ENCODE measurements at places on chromosomes 1 and 21.

DNA sequence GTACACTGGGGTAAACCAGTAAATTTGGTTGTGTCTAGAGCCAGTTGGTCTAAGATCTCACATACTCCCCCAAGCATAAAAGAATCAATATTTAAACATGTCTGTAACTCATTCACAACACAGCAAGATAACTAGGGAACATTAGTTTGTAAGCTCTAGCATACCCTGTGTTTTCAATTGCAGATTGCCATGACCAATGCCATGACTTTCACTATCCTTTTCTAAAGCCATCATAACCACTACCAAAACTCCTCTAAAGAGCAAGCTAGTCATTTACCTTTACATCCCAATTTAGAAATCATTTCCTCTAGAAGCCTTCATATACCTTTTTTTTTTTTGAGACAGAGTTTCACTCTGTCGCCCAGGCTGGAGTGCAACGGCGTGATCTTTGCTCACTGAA, 56.5 kb upstream of the PLA2G4A start:
- DNase-seq, result no peak

DNA sequence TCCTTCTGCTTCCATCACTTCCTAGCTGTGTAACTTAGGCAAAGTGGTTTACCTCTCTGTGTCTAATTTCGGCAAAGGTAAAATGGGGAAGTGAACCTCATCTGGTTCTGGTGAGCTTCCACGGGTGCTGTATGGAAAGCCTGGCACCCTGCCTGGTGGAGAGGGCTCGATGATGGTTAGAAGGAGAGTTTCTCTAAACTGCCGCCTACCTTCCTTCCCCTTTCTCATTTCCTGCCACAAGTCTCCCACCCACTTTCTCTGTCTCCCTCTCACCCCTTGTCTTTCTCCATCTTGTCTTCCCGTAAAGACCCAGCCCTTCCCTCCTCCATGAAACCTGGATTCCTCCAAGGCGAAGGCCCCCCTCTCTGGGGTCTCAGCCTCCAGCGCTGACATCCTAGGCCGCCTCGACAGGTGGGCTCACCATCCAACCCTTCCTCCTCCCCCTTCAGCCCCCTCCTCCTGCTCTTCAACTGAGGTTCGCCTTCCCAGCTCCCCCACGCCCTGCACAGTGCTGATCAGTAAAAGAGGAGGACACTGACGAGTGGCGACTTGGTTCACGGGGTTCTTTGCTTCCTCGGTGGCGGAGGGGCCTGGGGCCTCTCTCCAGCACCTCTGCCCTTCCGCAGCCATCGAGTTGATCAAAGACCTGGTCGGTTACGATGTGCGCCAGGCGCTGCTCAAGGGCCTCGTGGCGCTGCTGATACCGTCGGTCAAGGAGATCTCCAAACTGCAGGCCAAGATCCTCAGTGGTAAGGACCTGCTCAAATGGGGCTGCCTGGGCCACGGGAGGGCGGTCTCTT, 7.3 kb downstream of the RNU5D-1 start:
- DNase-seq, result no peak

GRCh38 chr1:15757016-15757543, 1.5 kb upstream of the FBLIM1 start:
- DNase-seq, result no peak

DNA sequence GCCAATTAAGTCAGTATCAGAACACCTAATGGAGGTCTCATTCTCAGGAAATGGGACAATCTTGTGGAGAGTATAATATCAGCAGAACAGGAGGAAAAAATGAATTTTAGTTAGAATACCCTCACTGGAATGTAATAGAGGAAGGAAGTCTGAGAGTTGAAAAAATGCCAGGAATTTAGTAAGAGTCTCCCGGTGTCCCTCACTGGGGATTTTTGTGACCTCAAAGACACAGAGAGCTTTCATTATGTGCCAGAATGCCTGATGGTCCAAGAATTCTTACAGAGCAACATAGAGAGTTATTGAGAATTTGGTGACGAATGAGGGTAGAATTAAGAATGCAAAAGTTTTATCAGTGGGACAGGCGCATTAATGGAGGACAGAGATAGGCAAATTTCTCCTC, 443.5 kb upstream of the B3GALT2 start:
- DNase-seq, result no peak

- DNase-seq, result no peak
Measured at GRCh38 chr1:24048205-24048869, 63.6 kb downstream of the MYOM3 start.

DNA sequence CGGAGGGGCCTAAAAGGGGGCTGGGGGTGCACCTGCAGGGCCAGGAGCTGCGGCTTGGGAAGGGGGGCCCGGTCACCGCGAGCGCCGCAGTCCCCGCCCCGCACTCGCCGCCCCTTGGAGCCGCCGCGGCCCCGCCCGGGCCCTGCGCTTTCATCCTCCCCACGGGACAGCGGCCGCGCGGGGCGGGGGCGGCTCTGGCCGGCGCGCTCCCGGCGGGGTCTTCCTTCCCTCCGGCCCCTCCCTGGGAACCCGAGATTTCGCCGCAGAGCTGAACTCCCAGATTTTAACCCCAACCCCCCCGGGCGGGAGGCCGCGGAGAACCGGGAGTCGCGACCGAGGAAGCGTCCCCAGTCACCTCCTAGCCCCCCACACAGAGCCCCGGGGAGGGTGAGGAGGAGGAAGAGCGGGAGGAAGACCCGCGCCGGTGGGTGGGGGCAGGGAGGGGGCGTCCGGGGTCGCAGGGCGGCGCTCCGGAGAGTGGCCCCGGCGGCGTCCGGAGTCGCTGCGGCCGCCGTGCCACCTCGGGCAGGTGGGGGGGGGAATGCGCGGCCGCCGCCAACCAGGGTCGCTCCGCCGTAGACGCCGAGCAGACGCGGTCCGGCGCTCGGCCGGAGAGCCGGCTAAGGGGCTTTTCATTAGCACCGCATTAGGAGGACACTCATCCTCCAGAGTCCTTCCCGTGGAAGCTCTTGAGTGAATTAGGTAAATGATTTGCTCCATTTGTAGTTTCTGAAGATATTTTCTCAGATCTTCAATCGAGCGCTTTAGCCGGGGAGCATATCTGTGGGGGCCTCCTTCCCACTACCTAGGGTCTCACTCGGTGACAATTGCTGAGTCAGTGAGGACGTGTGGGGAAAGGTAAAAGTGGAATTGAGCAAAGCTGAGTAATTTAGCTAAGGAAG, 31.6 kb upstream of the NFIA start:
- no peak for DNase-seq

GRCh38 chr1:29912425-29912824, 676.1 kb downstream of the PTPRU start:
- DNase-seq, result no peak

- DNase-seq, result no peak
Measured at GRCh38 chr21:16910435-16911165, 602.2 kb upstream of the CXADR start.

DNA sequence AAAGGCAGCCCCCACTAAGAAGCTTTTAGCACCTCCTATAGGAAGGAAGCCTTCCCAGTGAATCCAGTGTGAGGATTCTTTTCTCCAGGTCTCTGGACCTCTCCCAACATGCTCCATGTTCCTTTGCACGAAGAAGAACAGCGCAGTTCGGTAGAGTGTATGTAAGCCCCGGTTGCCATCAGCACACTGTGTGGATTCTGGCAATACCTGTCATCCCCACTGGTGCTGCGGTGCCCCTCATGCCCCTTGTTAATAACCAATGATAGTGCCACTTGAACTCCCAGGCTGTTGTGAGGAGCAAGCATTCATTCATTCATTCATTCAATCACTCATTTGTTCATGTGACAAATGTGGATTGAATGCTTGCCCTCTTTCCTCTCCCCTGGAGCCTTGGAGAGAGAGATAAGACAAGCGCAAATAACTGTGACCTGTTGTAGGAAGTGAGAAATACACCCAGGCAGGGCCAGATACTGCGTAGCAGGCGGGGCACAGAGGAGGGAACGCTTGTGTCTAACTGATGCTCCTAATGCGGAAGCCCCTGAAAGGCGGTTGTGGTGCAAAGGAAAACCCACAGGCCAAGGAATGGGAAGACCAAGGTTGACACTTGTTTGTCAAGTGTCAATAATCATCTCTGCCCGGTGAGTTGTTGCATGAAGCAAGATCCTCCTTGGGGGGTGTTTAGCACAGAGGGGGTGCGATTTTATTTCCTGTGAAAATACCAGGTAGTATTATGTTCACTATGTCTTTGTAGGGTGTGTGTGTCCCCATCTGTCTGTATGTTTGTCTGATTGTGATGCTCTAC, 9.8 kb downstream of the LGR6 start:
- DNase-seq, result no peak

GRCh38 chr1:109259674-109260557, 10.6 kb downstream of the CELSR2 start:
- no peak for DNase-seq

DNA sequence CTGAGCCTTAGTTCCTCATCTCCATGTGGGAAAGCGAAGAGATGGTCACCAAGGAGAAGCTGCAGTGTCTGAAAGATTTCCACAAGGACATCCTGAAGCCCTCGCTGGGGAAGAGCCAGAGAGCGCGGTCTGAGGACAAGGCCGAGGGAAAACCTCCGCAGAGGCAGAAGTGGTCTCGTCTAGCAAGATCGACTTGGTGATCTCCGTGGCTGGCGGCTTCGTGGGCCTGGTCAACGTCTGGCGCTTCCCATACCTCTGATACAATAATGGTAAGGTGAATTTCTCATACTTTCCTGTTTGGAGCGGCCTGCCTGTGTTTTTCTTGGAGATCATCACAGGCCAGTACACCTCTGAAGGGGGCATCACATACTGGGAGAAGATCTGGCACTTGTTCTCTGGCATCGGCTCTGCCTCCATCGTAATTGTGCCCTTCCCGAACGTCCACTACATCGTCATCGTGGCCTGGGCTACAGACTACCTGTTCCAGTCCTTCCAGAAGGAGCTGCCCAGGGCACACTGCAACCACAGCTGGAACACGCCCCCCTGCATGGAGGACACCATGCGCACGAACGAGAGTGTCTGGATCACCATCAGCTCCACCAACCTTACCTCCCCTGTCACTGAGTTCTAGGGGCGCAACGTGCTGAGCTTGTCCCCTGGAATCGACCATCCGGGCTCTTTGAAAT, 841.1 kb upstream of the TMPRSS15 start:
- no peak for DNase-seq

GRCh38 chr1:21685946-21686678, 17.0 kb upstream of the RAP1GAP start:
- no peak for DNase-seq

Measured in stimulated activated CD8-positive, alpha-beta memory T cell treated with anti-CD3 and anti-CD28 coated beads, Interleukin-4, amount 100 ng/mL, for 1 hour (primary cell).